DND-41 (cell line): ENCODE measurements at places on chromosomes 4 and X.

GRCh38 chr4:84401701-84402306 lies 97.3 kb downstream of the NKX6-1 start:
- no peak for DNase-seq

DNA sequence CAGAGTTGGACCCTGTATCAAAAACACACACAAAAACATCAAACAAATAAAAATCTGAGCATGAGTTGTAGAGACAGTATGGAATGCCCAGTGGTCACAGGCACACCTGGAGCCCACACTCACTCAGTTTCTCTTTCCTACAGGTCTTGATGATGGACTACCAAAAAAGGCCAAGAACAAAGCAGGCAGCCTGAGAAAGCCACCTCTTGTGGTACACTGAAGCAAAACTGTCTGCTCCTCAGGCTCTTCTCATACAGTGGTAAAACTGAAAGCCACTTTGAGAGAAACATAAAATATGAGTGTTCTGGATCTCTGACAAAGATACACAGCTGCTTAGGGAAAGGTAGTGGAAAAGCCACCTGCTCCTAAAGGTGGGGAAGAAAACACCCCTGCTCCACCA lies 1206.9 kb downstream of the FSTL5 start:
- no peak for DNase-seq

- no peak for DNase-seq
Observed at GRCh38 chr4:185825737-185826136, 13.7 kb upstream of the SORBS2 start.

DNA sequence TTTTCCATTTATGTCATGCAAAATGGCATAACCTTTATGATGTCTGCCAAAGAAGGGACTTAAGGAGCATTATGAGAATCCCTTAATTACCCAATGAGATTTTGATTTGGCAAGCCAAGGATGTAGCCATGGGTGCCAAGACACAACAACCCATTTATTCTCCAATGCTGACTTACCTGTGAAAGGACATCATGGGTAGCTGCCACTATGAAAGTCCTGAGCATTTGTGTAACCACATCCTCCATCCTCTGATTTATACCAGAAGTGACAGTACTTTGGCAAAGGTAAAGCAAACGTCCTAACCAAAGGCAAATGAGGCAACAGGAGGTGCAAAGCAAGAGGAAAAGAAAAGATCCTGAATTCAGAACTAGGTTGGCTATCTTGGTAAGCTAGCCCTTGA lies 87.3 kb upstream of the EMCN start:
- no peak for DNase-seq

- no peak for DNase-seq
Observed at GRCh38 chr4:21792736-21793135, 155.8 kb downstream of the KCNIP4 start.

GRCh38 chr4:42995343-42995944 lies 102.9 kb downstream of the GRXCR1 start:
- no peak for DNase-seq

DNA sequence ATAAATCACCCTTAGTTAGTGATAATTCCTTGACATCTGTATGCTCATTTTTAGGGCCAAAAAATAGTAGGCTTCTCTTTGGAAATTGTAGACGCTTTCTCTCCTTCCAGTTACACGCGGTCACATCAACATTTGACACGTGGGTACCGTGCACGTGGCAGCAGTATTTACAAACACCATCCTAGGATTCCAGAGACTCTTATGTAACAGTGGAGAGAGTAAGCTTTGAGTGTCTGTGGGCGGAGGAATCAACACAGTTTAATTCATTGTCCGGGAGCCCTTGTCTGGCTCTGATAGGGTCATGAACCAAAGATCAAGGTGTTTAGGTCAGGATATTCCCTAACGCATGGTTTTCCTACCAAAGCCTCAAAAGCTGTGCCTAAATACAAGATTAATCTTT lies 12.2 kb downstream of the TET2 start:
- DNase-seq, result no peak

GRCh38 chr4:602559-602942 lies 22.8 kb upstream of the PDE6B start:
- no peak for DNase-seq

GRCh38 chr4:17794730-17795129 lies 13.3 kb upstream of the FAM184B start:
- DNase-seq, result no peak

GRCh38 chr4:113586072-113586471 lies 175.5 kb downstream of the CAMK2D start:
- DNase-seq, result no peak

GRCh38 chr4:84495794-84496261 lies 3.3 kb downstream of the NKX6-1 start:
- no peak for DNase-seq

DNA sequence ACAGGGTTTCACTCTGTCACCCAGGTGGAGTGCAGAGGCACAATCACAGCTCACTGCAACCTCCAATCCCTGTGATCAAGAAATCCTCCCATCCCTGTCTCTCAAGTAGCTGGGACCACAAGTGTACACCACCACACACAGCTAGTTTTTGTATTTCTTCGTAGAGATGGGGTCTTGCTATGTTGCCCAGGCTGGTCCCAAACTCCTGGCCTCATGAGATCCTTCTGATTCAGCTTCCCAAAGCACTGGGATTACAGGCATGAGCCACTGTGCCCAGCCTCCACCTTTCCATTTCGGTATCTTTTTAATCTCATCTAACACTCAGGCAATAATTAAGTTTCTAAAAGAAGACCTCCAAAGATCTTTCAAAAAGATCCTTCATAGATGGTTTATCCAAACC lies 22.9 kb downstream of the ADGRA3 start:
- no peak for DNase-seq

- no peak for DNase-seq
Observed at GRCh38 chr4:25760518-25761157, 102.2 kb downstream of the SEL1L3 start.

DNA sequence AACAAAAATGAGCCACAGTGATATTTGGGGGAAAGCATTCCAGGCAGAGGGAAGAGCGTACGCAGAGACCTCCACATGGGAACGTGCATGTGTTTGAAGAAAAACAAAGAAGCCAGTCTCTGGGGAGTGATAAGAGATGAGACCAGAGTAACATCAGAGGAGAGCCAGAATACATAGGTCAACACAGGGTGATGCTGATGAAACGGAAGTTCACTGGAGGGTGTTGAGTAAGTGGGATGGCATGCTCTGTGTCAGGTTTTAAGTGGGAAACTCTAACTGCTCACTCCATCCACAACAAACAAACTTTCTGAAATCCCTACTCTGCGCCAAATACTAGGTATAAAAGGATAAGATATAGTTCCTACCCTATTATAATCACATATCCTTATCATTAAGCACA lies 110.0 kb downstream of the ARHGAP6 start:
- DNase-seq, result no peak

DNA sequence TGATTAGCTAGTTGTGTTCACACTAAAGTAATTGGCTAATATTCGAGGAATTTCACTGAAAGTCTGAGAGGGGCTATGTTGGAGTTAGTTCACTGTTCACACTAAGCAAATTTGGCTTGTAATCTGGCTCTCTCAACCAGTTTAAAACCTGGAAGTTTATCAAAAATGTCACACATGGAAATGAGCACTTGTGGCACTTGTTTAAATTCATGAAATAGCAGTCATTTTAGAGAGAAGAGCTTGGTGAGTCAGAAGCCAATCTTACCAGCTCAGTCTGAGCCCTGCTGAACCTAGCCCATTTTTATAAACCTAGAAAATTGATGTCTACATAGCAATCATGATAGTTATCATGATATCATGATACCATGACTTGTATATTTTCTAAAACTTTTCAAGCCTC lies 90.7 kb upstream of the JADE1 start:
- DNase-seq, result no peak

GRCh38 chr4:784401-785331 lies 41.3 kb downstream of the CPLX1 start:
- no peak for DNase-seq

- DNase-seq, result peak; percentile 10
Observed at GRCh38 chr4:37793562-37793961, 32.9 kb upstream of the PGM2 start.

DNA sequence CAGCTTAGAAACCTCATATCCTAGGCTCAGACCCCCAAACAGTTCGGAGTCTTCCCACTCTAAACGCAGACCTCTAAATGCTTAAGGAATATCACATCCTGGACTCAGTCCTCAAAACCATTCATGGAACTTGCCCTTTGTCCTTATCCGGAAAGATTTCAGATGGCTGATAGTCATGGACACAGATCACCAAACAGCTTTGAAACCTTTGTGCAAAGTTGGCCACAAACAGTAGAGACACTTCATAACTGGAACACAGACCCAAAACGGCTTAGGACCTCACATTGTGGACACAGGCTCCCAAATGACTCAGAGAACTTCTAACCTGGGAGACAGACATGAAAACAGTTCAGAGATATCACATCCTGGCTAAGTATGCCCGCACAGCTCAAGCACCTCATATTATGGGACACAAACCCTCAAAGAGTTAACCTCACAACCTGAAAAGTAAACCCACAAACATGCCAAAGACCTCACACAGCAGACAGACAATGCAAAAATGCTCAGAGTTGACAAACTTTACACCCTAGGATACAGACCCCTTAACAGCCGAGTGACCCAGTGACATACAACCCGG lies 15.5 kb downstream of the SUV39H1 start:
- DNase-seq, result no peak

- DNase-seq, result no peak
Observed at GRCh38 chrX:35458142-35458541, 340.0 kb upstream of the MAGEB16 start.

DNA sequence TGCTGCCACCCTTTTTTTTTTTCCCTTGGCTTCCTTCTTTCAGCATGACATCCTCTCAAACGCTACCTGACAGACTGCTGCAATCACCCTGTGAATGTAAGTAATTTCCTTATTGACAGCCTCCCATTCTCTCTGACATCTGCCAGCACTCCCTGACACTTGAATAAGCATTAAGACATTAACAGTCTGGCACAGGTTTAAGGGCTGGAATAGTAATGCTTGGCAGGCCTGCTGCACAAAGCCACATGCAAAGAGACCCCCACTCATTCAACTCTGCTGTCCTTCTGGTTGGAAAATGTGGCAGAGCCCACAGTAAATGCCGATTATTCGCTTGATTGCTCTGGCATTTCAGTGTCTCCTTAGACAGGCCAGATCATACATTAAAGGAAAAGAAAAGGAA lies 28.1 kb upstream of the RASGEF1B start:
- DNase-seq, result no peak

GRCh38 chr4:124993838-124994237 lies 281.3 kb upstream of the ANKRD50 start:
- no peak for DNase-seq

DNA sequence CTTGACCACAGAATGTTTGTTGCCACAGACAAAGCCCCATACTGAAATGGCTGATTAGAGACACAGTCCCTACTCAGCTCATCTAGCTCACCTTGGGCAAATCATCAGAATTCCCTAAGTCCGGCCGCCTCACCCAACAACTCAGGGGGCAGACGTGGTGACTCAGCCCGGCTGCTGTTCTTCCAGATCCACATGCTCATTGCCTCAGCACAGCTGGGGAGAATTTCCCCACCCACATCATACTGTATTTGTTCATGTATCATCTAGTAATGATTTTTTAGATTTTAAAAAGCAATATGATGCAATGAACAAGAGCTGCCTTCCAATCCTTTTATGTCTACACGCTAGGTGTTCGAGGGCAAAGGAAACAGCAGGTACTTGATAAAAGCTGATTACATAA lies 333.8 kb upstream of the TENM3 start:
- DNase-seq, result no peak

DNA sequence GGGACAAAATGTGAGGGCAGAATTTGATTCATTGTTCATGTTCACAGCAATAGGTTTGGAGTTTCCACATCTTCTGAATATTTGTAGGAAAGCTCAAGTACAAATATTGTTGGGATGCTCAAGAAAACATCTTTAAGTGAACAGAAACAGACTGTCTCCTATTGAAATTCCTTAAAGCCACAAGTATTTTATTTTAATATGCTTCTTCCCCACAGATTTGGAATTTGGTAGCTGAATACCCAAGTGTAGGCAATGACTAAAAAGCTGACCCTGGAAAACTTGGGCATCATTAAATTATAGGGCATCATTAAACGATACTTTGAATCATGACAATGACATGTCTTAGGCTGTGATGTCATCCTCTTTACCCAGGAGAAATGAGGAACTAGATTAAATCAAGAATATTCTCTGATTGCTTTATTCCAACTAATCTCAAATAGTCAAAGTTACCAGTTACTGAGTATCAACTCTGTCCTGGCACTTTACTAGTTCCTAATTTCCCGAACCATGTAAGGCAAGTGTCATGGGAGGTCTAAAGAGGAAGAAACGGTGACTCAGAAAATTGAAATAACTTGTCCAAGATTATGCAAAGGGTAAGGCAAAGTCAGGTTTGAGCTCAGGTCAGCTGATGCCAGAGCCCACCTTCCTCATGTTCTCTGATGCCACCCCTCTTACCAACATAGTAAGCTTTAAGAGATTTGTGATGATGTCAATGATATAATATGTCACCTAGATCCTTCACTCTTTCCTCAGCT lies 223.1 kb upstream of the LEF1 start:
- no peak for DNase-seq
